ENCODE measurements at places on chromosomes 4 and X. TPM values are rescaled to one million over a fixed set of nuclear protein-coding genes. Genes with fewer than 3 reads are reported as not detected.

DNA sequence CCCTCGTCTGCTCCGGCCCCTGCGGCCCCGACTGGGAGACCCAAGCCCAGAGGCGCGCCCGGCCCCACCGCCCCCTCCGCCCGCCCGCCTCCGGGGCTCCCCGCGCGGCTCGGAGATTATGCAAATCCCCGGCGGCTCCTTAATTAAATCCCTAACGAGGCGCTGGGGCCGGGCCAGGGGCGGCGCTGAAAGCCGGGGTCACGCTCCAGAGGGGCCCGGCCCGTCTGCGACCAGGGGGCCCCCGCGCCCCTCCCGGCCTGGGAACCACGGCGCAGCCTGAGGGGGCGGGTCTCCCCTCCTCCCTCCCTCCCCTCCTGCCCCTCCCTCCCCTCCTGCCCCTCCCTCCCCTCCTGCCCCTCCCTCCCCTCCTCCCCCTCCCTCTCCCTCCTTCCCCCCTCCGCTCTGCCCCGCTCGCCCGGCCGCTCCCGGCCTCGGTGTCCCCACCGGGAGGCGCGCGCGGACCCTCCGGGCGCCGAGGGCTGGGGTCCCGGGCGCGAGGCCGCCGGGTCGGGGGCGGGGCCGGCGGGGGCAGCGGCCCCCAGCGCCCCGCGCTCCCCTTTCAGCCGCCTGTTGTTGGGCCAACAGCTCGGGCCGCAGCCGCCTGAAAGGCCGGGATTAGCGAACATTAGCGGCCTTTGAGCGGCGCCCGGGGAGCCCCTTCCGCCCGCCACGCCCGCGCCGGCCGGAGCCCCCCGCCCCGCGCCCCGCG, 25.9 kb upstream of the FGFR3 start:
- DNase-seq, result no peak

The FGD1 gene
- total RNA-seq, result 3.0 TPM

The MAGEA12 gene
- total RNA-seq, result not detected

DNA sequence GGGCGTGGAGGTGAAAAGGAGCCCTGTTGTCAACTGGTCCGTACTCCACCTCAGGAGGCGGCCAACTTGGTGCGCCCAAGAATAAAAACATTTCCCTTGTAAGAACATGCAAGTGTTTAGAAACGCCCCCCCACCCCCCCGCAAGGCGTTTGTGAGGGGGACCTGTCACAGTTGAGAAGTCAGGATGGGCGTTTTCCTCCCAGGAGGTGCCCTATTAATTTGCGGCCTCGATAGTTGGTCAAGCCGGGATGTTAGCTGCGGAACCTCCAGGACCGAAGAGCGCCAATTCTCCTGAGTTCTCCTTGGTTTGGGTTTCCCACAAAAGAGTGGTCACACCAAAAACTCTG, 651 bp upstream of the SAP30 start:
- peak; percentile 44 for DNase-seq

GRCh38 chr4:93983140-93983539, 154.6 kb downstream of the ATOH1 start:
- DNase-seq, result no peak

All from omental fat pad (tissue), 4 donors.